ENCODE measurements at places on chromosomes 7 and 10.

DNA sequence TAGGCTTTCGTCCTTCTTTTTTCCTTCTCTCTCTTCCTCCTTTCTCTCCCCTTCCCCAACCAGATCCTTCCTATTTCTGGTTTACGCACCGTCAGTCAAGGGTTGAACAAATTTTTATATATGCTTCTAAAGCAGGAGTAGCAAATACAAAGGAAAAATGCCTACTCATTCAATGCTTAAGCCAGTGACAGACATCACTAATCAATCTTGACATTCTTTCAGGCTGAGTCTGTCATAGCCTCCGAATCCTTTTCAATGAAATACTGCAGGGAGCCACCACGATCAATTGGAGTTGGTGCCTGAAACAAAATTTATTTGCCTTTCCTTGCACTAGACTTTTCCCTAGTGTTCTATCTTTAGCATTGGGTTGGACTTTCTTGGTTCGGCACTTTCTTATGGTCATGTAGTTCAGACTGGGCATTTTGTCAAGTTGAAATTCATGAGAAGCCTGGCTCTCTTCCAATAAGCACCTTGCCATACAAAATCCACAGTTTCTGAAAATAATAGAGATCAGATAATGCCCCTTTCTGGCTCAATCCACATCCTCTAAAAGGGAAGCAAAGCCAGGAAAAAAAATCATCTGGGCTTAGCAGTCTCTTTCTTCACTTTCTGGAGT lies 239.5 kb upstream of the PLXNA4 start:
- no peak for DNase-seq

DNA sequence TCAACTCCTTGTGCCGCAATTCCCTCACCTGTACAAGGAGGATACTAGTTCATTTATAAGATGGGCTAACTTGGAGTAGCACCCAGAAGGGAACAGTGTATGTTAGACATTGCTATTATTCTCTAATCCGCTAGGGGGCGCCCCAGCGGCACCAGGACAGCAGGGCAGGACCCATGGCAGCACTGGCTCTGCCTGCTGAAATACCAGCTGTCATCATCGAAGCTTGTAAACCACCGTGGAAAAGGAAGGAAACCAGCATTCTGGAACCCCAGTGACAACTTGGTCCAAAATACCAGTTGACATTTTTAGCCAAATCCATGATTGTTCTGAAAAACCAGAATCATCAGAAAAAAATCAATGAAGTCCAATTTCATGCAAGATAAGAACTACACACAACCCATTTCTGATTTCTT lies 134.4 kb downstream of the ITGA8 start:
- DNase-seq: peak; percentile 32

- no peak for DNase-seq
Measured at GRCh38 chr10:77987671-77988255, 41.6 kb downstream of the POLR3A start.

DNA sequence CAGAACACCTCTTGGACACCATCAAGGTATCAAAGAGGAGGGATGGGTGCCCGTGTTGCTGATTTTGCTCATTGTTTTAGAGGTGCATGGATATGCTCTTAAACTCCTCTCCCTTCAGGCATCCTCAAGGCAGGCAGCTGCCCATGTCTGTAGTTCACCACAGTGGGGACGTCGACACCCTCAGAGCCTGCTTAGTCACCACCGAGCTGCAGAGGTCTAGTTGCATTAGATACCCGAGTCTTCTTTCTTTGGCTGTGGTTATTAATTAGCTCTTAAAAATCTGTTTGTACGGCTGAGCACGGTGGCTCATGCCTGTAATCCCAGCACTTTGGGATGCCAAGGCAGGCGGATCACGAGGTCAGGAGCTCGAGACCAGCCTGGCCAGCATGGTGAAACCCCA lies 24.7 kb upstream of the TSPAN13 start:
- no peak for DNase-seq

DNA sequence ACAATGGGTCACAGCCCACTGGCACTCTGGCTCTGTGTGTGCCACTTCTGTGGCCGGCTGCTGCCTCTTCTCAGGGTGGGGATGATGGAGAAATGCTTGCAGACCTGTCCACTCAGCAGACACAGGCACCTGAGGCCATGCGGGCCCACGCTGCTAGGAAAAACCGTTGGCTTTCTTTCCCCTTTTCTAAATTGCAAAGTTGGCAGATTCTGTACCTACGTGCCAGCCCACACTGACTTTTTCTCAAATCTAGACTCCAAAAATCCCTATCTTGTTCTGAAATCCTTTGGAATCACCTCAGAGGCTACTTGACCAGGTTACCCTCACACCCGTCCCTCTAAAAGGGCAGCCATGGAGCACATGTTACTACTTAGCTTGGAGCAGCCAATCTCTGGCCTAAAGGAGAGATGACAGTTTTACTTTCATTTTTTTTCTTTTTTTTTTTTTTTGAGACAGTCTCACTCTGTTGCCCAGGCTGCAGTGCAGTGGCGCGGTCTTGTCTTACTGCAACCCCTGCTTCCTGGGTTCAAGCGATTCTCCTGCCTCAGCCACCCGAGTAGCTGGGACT lies 99.4 kb downstream of the RNF216 start:
- no peak for DNase-seq

GRCh38 chr10:14474656-14475055 lies 143.9 kb upstream of the FRMD4A start:
- no peak for DNase-seq

Data from posterior cingulate gyrus (tissue), 11 donors.